SJSA1 (cell line): ENCODE measurements at places on chromosomes 2 and 18. TPM values are rescaled to one million over a fixed set of nuclear protein-coding genes. Genes with fewer than 3 reads are reported as not detected.
A peak's percentile ranks its signal among the peaks of the same experiment; 100 is the strongest.

- no peak for DNase-seq
- peaks cover 19% of the 10 kb centered on the region for H3K4me1 ChIP-seq
- H3K36me3 ChIP-seq, result peaks cover 34% of the 10 kb centered on the region
These were observed 2.1 kb downstream of the PDIA6 start for GRCh38 chr2:10810202-10811161.

DNA sequence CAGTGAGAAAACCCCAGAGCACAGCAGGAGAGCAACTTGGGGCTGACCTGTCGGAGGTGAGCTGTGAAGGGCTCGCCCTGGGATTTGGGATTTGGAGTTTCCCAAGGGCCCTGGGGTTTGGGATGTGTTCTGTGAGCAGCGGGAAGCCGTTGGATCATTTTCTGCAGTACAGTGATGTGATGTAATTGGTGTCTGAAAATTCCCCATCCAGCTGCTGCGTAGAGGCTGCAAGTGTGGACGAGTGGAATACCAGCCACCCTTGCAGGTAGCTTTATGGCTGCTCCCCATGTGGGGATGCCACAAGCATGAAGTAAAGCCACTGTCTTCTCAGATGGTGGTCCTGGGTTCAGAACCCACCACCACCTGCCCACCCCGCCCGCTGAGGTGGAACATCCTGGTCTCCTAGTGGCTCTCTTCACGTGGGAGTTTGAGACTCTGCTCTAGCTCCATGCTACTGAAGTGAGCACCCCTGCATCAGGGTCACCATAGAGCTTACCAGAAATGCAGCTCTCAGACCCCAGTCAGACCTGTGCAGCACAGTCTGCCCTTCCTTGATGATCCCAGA is 15.0 kb downstream of the IMPA2 start:
- H3K4me1 ChIP-seq, result peaks cover 17% of the 10 kb centered on the region
- H3K27me3 ChIP-seq, result no peaks in the 10 kb centered on the region
- no peaks in the 10 kb centered on the region for H3K36me3 ChIP-seq
- H3K4me3 ChIP-seq, result no peak overlapping the region
- no peak overlapping the region for H3K27ac ChIP-seq

- DNase-seq, result no peak
- no peaks in the 10 kb centered on the region for H3K36me3 ChIP-seq
- no peaks in the 10 kb centered on the region for H3K27me3 ChIP-seq
- no peak overlapping the region for H3K4me3 ChIP-seq
These were observed 22.6 kb downstream of the HDAC4 start for GRCh38 chr2:239378021-239378917.

- no peak for DNase-seq
- no peaks in the 10 kb centered on the region for H3K27me3 ChIP-seq
- no peaks in the 10 kb centered on the region for H3K36me3 ChIP-seq
- H3K27ac ChIP-seq, result no peak overlapping the region
- no peak overlapping the region for H3K4me3 ChIP-seq
These were observed 277.4 kb downstream of the TNS1 start for GRCh38 chr2:217725409-217725808.

GRCh38 chr2:159265171-159265576 is 21.3 kb downstream of the WDSUB1 start:
- H3K27ac ChIP-seq, result no peak overlapping the region
- no peaks in the 10 kb centered on the region for H3K36me3 ChIP-seq
- peaks cover 12% of the 10 kb centered on the region for H3K4me1 ChIP-seq
- no peaks in the 10 kb centered on the region for H3K27me3 ChIP-seq
- peak; percentile 53 for DNase-seq

The MEP1B gene
- total RNA-seq, result not detected in 2 replicates

The MPP4 gene
- total RNA-seq, result 3.3 and 5.3 TPM in 2 replicates

The ESPNL gene
- 3.5 and 6.9 TPM in 2 replicates for total RNA-seq

The EIF2B4 gene
- total RNA-seq, result 29.8 and 52.1 TPM in 2 replicates
